Foreskin keratinocyte (primary cell): ENCODE measurements at places on chromosomes 6 and 20.
A peak's percentile ranks its signal among the peaks of the same experiment; 100 is the strongest.

DNA sequence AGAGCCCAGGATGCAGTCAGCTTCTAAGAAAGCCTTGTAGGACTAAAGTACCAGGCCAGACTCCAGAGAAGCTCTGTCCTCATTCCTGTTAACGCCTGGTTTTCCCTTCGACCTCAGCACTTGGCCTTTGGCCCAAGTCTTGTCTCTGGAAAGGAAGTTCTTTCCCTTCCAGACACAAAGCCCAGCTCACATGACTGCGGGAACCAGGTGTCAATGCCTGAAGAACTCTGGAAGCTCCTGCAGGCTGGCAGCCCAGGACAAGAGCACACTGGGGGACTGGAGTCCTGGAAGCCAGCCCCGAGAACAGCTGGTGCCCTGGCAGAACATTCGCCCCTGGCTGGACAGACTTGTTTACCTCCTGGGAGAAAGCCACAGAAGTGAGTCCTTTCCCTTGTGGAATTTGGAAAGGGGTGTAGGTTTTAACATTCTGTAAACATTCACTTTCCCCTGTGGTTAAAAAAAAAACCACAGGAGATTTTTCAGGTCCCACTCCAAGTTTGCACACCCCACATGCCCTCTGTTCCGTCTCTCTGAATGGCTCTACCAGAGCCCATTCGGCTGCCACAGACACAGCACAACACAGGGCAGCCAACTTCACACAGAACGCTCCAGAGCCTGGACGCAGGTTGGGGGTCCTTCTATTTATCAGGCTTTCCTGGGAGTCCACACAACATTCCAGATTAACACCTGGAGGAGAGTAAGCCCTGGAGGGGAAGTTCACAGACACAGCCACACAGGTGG, 18.1 kb downstream of the ACSS1 start:
- no peak for DNase-seq

DNA sequence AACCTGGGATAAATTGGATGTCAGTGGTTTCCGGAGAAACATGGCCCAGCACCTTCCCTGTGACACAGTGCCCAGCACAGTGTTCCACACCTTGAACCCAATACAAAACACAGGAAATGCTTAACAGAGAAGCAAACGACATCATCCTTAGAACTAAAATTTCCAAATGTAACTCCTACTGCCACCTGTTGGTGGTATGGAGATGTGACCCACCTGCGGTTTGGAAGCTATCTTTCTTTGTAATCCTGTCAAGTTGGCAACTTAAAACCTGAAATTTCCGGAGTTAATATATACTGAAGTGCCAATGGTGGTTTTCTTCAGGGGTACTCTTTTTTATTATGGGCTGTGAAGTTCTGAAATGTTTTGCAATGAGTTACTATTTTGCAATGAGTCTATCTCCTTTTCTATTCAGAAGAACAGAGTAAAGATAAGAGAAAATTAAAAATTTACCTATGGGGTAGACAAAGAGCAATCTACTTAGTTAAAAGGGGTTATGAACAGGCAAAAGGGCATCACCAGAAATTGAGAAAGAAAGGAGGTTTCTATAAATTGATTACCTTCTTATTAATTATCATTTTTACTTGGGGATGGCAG, 658.8 kb downstream of the PTPRT start:
- DNase-seq = no peak

DNA sequence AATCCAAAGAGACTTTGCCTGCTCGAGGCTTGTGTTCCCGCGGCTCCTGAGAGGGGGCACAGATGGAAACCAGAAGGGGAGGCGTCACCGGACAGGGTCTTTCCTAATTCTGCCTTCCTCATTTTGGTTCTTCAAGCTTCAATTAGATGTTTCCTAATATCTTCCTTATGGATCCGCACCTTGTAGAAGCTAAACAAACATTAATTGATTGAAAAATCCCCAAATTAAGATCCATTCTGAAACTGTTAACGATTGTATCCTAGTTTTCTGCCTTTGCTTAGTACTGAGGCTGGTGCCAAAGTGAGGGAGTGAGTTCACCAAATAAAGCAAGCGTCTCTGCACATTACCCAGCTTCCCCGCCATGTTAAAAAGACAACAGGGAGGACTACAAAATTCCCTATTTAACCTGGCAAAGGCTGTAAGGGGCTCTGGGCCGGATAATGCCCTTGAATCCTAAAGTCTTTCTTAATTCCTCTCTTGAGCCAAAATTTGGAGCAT, 123.2 kb downstream of the GPX5 start:
- peak; percentile 4 for DNase-seq

DNA sequence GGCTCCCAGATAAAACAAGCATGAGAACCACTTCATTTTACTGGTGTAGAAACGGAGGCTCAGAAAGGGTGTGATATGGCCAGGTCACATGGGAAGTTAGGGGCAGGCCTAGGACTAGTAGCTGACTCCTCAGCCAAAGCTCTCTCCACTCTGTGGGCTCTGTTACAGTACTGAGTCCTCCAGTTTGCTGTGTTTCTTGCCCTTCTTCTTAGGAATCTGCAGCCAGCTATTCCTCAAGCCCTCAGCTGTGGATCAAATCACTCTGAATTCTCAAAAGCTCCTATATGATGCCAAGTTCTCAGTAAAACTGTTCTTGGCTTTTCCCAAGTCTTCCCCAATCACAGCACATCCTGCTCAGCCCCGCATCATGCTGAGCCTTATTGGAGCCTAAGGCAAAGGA, 42.5 kb upstream of the ADGRF1 start:
- no peak for DNase-seq

DNA sequence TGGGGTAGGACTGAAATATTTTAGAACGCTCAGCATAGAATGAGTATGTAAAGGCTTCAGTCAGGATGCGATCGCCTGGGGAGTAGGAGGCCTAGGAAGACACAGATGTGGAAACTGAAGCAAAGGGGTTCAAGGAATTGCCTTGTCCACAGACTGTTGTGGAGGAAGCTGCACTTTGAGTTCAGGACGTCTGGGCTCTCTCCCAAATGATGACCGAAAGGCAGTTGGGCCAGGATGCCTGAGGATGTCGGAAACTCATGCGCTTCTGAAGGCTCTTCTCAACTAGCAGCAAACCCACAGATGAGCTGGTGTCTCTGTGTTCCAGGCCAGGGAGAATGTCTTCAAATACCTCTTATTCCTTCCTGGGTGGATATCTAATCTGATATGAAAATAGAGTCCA, 146.2 kb upstream of the SULF2 start:
- DNase-seq = no peak

- DNase-seq = no peak
Observed at GRCh38 chr6:115675443-115675842, 385.2 kb downstream of the FRK start.

DNA sequence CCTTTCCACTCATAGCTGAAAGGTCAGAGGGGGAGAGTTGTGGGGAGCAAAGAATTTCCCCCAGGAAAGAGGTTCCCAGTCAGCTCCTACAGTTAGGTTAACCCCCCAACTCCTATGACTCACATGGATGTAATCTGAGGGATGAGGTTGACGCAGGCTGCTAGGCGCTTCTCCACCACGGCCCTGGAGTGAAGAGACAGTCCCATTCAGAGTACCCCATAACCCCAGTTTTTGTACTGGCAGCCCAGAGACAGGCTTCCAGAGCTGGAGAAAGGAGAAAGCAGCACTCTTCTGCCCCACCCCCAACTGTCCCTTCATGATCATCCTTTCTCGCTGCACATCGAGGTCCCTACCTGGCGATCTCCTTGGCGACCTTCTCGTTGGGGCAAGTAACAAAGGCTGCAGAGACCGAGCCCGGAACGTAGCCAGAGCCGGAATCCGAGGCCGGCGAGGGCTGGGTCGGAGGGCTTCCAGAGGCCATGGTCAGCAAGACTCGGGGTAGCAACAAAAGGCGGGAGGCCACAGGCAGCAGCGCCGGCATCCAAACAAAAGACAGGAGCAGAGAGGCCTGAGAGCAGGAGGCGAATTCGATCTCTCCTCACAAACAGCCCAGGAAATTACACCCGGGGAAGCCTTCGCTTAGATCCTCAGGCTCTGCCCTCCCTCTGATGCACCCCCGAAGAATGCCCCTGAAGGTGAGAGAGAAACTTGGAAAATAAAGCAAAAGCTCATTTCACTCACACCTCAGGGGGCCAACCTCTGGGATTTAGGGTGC, 592 bp downstream of the CUTA start:
- DNase-seq = peak; percentile 76

DNA sequence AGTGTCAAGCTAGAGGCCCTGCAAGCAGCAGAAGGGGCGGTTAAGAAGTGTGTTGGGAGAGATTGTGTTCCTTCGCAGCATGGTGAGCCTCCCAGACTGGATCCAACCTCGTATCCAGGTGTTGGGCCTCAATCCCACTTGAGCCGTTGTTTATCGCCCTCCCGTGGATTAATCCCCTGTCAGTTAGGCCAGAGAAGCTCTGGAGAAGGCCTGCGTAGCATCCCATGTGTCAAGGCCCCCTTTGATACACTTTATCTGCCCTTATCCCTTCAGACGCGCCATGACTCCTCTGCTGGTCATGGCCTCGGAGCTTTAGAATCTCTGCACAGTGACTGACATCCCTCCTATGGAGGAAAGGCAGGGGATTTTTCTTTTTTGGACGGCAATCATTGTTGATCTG, 181.0 kb downstream of the ZFP64 start:
- DNase-seq = no peak

DNA sequence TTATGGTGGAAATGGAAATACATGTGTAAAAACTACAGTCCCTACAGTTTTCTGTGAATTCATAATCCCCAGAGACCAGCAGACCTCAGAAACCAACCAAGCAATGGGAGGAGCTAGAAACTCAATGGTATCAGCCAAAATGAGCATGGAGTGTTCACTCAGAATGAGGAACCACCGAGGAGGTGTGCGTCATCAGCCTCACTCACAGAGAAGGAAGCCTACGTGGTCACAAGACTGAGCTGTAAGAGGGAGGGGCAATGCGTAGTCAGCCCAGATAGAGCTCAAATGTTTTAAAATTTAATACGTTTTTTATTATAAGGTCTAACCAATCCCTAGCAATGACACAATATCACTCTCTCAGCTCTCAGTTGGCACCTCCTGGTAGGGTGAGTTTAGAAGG, 17.4 kb downstream of the MYLK4 start:
- no peak for DNase-seq

DNA sequence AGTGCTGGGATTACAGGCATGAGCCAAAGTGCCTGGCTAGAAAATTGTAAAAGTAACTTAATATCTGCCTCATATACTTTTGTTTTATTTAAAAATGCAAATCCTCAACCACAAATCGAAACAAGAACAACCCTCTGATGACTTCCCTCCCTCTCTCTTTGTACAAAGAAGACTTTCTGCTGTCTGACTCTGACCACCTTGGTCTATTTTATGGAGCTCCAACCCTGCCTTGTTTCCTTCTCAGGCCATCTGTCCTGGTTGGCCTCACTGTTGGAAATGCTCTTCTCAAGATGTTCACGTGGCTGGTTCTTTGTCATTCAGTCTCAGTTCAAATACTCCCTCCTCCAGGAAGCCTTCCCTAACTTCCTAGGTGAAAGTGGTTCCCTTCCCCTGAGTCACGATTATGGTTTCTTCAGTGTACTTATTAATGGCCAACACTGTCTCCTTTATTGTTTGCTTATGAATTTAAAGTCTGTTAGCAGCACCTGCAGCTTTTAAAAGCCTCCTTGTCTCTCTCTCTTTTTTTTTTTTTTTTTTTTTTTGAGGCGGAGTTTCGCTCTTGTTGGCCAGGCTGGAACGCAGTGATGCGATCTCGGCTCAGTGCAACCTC, 151.5 kb upstream of the SALL4 start:
- no peak for DNase-seq

DNA sequence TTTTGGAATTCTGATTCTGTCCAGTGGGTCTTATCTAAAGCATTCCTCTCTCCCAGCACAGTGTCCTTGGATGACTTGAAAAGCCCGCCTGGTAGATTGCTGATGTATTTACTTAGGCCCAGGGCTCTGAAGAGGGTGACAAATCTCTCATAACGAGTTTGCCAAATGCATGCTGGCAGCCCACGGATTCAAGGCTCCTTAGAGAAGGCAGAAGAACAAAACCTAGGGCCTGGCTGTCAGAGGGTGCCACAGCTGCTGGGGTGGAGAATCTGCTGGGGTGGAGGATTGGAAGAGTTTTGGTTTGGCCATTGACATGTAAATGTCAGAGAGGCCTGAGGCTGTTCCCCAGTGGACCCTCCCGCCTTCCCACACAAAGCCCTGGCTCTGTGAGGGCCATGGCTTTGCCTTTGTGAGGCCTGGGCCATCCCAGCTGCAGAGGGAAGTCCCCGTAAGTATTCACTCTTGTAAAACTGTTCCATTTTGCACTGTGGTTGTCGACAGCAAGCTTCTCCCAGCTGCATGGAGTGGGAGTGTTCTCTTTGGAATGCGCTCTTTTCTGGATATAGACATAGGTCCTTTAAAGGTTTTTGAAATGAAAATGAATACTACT, 50.3 kb downstream of the ANKRD6 start:
- DNase-seq = no peak

DNA sequence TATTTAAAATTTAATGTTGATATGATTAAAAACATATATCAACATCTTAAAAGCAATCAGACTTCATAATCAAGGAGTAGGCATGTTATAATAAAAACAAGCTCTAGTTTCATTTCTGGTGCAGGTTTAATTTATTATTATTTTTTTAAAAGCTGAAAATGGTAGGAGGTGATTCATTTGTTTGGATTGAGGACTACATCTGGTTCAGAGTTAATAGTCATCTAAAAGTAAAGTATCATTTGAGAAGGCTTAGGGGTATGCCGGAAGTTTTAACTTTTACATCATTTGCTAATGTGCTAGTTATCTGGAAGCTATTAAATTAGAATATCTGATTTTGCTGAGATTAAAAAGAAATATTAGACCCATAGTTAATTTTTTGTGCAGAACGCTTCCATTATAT, 169.5 kb upstream of the LAMA2 start:
- no peak for DNase-seq

DNA sequence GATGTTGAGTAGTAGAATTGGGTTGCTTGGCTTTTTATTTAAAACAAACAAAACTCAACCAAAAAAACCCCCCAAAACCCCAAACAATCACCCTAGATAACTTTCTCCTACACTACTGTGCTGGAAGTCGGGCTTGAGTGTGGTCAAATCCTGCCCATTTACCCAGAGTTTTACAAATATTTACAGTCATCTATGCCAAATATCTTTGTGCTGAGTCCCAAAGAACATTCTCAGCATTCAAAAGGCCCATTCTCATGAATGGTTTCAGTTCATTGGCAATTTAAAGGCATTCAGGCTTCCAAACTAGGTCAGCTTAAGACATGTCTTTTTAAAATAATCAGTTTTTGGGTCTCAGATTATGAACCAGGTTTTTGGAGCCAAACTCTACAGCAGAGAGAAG, 1.8 kb downstream of the RNF144B start:
- peak; percentile 50 for DNase-seq

DNA sequence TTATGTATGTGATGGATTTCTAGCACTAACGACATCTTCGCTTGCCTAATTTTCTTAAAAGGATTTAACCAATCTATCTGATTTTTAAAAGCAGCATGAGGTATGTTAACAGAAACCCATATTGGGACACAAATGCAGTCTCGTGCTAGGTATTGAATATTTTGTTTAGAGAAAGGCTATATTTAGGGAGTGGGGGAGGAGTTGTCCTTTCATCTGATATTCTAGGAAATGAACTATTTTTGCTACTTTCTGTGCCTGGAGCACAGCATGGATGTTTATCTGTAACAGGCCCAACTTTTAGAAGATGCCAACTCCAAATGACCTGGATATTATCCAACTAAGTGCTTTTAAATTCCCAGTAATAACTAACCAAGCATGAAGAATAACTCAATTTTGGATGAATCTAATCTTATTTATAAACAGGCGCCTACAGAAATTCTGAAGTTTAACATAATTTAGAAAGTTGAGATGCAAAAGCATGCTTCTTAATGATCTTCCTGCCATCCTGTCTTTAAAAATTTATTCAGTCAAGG, 317.1 kb upstream of the CHD6 start:
- DNase-seq = no peak
